ACHN (cell line): ENCODE measurements at places on chromosomes 7 and 10.

- no peak for DNase-seq
Measured at GRCh38 chr7:80781146-80781545, 137.7 kb downstream of the SEMA3C start.

DNA sequence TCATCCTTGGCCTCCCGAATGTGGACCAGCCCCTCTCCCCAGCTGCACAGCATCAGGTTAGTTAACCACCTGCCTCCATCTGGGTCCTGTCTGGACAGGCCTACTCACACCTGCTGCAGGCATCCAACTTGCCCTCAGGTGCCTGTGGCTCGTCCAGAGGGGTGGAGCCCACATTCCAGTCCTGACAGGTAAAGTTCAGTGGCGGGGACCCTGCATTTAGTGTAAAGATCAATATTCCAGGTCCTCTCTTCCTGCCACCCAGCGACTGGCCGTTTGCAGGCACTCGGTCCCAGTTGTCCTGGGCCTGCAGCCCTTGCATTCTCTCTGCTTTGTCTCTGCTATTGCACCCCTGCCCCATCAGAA, 15.0 kb downstream of the HTRA1 start:
- no peak for DNase-seq

DNA sequence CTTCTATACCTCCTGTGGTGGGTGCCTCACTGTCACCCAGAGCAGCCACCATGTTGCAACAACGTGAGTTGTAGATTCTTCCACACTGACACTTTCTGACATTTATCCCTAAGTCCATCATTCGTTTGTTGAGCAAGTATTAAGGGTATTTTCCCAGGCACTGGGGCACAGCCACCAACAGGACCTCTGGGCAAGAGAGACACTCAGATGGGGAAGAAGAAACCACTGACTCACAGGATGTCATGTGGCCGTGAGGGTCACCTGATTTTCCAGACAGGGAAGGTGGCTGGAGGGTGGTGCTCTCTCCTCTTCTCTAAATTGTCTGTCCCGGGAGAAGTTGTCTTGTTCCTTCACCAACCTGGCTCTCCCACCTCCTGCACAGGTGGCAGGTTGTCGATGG, 51.7 kb upstream of the PPIF start:
- no peak for DNase-seq

- DNase-seq, result no peak
Measured at GRCh38 chr10:107418085-107418806, 253.7 kb upstream of the SORCS1 start.

DNA sequence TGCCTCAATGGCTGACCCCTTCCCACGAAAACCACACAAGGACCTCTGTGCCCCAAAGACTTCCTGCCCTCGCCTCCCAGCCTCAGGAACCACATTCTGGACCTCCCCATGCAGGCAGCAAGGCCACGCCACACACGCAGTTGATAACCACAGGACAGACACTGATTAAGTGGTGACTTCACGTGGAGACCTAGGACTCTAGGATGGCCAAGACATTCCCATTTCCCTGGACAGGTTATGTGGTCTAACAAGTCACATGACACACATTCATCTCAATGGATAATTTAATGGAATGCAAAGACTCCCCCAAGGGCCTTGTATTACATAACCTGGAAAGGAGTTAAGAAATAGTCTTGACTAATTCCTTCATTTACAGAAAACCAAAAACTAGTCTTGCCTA, 110.2 kb downstream of the LARP4B start:
- DNase-seq, result no peak

DNA sequence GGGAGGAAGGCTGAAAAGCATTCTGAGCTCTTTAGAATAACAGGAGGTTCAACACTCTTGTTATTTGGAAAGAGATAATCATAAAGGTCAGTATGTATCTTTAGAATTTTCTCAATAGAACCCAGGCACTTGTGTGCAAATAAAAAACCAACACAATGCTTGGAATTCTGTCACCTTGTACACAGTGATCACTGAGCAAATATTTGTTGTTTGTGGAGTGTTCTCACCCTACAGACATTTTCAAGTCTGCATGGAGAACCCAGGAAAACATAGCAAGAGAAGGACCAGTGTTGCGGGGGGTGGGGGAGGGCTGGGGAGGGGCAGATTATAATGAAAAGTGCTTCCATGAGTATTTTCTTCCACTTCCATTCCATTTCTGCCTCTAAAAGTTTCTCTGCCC, 87.4 kb downstream of the FAM107B start:
- DNase-seq, result no peak
